ENCODE measurements at places on chromosomes 3 and 15. TPM values are rescaled to one million over a fixed set of nuclear protein-coding genes. Genes with fewer than 3 reads are reported as not detected.

CCDC191 gene
- 1.4 TPM for total RNA-seq

BCL2A1 gene
- total RNA-seq: not detected

SEMA7A gene
- 2.6 TPM for total RNA-seq

CLDN18 gene
- total RNA-seq: not detected

RHCG gene
- 0.12 TPM for total RNA-seq

ANKUB1 gene
- total RNA-seq: not detected

C3orf22 gene
- total RNA-seq: not detected

PPM1M gene
- total RNA-seq: 26.1 TPM

NR2F2 gene
- 8.5 TPM for total RNA-seq

GHSR gene
- not detected for total RNA-seq

All from smooth muscle cell of the coronary artery (primary cell).